ENCODE measurements at places on chromosomes 7 and 10.

DNA sequence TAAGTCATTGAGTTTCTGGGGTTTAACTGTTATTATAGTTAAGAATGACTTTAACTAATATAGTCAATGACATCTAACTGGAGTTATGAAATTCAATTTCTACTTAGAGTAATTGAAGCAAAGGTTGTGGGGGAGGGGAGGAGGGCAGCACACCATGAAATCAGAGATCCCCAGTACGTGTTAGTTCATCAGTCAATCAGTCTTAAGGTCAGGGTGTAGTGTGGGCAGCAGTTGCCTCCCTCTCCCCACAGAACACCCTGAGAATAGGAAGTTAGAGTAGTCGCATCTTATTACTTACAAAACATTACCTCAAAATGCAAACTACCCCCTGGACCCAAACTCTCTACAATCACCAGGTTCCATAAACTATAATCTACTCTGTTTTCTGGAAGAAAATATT, 7.0 kb upstream of the HPS1 start:
- no peak for DNase-seq

GRCh38 chr10:93899109-93899508, 5.3 kb downstream of the SLC35G1 start:
- no peak for DNase-seq

DNA sequence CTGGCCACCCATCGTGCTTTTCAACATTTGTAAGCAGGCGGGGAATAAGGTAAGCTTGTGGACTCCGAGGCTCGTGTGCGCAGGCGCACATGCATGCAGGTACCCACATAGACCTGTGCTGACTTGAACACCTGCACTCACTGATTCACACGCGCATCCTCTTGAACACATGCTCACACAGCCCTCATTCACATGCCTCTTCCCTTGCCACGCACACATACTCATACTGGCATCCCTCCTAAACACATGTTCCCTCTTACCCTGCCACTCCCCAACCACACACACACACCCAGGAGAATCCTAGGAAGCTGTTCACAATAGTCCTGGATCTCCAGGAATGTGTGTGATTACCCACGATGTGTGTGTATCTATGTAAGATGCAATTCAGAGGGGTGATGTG, 44.1 kb upstream of the LBX1 start:
- no peak for DNase-seq

DNA sequence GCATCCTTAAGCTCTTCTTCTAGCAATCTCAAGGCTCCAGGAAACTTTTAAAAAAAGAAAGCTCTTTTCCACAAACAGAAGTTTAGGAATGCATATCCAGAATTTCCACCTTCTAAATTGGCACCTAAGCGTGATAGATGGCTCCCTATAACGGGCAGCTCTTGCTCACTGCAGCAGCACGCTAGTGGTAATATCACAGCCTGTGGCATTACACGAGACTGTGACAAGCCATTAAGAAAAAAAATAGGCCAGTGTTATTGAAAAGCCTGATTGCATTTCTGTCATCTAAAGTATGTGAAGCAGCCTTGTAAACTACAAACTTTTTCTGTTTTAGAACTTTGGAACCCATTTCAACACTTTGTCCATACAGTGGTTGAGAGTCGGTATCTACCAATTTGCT, 263.8 kb downstream of the CAMK1D start:
- DNase-seq, result no peak

DNA sequence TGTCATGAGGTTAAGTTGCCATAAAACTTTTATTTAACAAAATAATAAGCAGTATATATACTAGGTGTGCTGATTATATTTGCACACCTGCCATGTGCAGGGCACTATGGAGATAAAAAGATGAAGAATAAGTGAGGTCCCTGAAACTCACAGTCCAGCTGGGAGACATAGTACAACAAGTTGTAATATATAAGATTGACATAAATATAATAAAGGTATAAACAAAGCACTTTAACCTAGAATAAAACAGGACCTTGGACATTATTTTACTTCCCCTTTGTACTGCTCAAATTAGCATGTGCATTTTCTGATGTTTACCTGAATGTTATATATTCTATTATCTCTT, 6.2 kb downstream of the STK17A start:
- DNase-seq, result no peak

GRCh38 chr7:127968547-127968946, 62.7 kb downstream of the LRRC4 start:
- no peak for DNase-seq

GRCh38 chr10:80532571-80532970, 5.1 kb upstream of the SH2D4B start:
- DNase-seq, result peak; percentile 42

DNA sequence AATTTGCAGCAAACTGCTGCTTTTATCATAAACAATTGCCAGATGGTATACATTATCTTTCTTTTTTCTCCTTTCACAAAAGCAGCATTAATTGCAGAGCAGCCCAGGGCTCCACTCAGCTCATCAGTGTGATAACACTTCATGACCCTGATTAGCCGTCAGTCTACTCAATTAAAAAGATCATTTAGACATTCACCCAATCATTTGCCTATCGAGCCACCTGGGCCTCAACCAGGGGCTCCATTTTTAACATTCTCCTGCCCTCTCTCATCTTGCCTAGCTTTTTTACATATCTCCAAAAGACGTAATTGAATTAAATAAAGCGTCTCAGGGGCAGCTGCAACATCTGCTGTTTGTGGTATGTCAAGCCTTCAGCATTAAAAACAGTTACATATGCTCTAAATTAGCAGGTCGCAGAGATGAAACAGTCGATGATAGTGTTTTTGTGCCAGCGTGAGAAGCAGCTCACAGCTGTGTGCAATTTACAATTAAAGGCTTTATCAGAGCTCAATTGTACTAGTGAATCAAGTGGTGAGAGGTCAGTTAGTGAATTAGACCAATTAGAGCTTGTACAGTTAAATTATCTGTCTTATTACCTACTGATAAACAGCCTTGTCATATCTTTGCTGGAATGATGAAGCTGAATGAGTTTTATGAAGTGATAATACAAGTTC, 522.5 kb downstream of the ETV1 start:
- DNase-seq, result no peak

- DNase-seq, result no peak
Observed at GRCh38 chr7:1894313-1894900, 224.3 kb downstream of the ELFN1 start.

DNA sequence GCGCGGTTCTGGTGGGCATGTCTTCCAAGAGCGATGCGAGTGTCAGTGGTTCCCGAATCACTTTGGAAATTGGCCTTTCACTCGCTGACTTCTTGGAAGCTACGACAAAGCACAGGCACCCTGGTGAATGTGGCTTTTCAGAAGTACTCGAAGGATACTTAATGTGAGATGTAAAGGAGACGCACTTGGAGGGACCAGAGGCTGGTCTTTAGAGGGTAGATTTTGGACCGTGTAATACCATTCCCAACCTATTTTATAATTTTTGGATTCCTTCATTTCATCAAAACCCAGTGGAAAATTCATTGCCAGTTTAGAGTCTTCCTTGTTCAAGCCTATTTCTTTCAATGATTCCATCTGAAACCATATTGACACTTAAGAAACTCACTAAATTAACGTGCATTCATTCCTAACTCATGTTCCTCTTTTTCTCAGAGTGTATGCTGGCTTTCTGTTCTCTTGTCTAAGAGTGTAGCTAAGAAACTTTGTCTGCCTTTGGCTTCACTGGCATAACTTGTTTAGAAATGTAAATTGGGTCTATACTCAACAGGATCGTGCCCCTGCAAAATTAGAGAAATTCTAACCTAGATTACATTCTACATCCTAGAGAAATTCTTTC, 645 bp upstream of the COPG2 start:
- no peak for DNase-seq

GRCh38 chr10:60348982-60349381, 40.7 kb downstream of the ANK3 start:
- DNase-seq, result no peak

DNA sequence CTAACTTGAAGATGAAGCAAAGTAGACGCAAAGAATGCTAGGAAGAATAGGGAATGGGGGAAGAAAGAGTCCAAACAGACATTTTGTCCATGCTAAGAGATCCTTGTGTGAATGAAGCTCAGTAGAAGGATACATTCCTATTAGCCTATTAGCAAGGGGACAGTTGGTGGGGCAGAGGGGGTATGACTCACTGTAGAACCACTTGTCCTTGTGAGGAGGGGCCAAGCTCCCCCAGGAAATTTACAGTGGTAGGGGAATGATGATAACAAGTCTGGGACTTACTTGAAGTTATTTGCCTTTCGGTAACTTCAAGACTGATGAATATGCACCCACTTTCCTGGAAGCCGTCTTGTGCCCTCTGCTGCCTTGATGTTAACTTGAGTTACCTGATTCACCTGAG, 17.2 kb upstream of the SYPL1 start:
- DNase-seq, result no peak

DNA sequence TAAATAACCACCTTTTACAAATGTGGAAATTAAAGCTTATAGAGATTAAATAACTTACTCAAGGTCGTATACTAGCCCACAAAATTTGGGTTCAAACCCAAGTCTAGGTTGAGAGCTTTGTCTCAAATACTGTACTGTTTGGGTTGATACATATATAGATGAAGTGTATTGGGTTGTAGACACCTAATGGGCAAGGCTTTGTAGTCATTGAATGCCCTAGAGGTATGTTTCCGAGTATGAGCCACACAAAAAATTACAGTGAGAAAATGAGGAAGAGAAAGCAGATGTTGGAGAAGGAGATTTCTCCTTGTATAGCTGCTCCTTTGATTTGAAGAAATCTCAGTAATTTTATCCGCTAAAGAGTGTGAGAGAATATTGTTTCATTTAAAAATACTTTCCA, 60.6 kb downstream of the C1GALT1 start:
- no peak for DNase-seq

DNA sequence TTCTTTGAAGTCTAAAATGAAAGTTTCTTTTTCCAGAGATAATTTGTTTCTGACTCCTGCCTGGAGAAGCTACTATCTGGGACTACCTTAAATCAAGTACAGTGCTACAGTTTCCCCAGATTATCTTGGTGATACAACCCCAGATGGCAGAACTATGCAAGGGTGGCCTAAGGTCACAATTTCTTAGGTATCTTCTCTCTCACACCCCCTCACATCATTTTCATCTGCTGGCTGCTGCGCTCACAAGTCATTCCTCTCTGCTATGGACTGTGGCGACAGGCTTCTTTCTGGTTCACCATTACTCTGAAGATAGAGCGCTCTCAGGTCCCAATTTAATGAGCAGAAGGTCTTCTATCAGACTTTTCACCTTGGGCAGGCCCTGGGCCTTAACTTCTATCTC, 9.1 kb upstream of the PRPS1L1 start:
- DNase-seq, result no peak

GRCh38 chr7:23230641-23231101, 15.9 kb upstream of the GPNMB start:
- DNase-seq, result no peak

DNA sequence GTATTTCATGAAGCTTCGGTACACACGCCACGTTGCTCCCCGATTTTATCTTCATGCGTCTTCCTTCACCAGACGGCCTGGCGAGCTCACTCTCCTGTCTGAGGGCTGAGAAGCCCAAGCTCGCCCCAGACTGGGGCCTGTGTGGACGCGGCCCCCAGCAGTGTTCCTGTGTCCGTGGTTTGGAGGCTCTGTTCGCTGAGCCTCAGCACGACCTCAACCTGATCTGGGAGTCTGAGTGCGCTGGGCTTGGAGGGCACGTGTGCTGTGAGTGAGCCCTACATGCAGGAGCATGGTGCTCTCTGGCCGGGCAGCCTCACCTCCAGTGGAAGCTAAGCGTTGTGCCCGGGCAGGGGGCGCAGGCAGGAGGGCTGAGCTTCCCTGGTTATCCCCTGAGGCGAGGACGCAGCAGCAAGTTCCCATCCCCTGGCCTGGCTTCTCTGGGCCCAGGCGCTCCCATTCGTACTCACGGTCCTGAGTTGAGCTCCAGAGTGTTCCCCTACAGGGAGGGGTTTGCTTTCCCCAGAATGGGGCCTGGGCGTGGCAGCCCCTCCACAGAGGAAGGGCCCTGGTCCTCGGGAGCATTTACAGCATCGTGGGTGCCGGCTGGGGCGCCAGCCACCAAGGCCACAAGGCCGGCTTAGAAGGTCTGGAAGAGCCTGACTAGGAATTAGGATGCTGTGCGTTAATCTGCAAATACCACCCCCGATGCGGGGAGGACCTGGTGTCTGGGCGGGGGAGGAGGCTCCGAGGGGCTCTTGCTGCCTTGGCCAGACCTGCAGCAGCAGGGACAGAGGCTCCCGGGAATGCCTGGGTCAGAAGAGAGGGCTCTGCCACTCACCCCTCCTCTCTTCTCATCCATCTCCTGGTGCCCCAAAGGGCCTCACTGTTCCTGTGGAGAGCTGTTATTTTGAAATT, 400.6 kb downstream of the DNAJB6 start:
- no peak for DNase-seq

DNA sequence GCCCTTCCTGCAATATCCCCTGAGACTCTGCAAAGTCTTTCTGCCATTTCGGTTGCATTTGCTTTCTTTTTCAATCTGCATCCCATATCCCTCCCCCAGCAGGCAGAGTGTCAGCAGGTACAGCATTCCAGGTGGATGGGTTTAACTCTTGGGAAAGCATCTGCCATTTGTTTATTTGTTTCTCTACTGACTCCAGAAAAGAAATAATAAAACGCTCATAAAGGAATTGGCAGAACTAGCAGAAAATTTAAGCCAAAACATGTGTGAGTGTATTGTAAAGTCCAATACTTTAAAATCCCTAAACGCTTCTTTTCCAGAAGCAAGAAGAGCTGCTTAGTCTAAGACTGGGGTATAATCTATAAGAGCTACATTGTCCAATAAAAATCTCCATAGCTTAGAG, 393.8 kb downstream of the TNS3 start:
- DNase-seq, result no peak

DNA sequence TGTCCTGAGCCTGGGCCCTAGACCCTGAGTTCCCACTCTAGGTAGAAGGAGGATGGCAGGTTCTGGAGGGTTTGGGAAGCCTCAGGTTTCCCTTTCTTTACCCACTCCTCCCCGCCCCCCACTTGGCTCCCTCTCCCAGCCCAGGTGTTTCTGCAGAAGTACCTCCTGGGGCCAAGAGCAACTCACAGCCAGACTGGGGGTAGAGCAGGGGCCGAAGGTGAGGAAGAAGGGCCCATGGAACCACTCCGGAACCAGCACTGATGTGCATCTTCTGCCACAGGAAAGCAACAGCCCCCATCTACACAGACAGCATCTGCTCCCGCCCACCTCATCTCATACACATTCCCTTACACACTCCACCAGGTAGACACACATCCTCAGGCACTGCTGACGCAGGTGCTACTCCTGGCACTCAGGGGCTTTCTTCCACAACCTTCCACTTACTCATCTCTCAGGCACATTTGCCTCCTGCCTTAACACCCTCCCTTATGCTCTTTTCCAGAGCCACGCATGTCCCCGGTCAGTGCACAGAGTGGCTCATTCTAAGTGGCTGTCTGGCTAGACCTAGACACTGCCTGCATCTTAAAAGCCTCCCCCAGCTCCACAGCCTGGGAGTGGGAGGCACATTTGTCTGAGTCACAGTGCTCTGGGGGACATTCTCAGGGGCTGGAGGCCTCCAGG, 1.8 kb downstream of the EPHB6 start:
- peak; percentile 57 for DNase-seq

- DNase-seq, result no peak
Observed at GRCh38 chr10:79266084-79266483, 81.2 kb upstream of the PPIF start.

- DNase-seq, result no peak
Observed at GRCh38 chr7:47574482-47575329, 7.2 kb downstream of the TNS3 start.

- no peak for DNase-seq
Observed at GRCh38 chr7:87899255-87899654, 23.0 kb downstream of the DBF4 start.

GRCh38 chr7:17144322-17144721, 154.1 kb upstream of the AHR start:
- DNase-seq, result peak; percentile 73
